ENCODE measurements at places on chromosomes 5 and 9.

DNA sequence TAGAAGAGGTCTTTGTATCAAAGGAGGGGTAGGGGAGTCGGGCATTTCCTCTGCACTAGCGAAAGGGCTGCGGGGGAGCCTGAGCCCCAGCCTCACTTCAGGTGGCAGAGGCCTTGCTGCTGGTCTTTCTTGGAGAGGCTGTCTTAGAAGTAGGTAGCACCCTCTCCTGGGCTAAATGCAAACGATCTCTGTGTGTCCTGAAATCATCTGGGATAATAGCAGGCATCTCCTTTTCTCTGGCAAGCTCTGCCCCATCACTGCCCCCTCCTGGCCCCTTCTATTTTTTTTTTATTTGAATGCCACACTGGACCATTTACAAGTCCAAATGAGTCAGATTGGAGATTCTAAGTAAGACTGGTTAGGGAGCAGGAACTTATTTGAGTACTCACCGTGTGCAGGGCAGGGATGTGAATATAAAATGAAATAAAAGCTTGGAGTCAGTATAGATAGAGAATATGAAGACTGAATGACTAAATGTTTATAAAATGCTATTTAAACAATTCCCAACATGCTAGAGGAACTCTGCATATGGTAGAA lies 137.1 kb downstream of the FGF1 start:
- peak; percentile 63 for DNase-seq

DNA sequence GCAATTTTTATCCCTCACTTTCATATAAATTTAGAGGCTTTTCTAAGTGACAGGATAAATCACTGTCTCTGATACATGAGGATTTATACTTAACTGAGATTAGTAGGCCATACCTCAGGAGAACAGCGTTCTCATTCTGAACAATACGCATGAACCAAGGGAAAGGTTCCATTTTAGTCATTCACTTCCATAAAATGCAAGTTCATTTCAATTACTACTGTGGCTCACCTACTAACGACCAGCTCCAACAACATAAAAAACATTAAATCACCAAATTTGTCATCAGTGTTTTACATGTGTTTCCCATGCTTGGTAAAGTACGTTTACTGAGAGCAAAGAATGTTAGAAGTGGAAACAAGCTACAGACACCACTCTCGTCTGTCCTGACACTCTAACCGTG lies 67.4 kb downstream of the EFNA5 start:
- DNase-seq, result no peak

DNA sequence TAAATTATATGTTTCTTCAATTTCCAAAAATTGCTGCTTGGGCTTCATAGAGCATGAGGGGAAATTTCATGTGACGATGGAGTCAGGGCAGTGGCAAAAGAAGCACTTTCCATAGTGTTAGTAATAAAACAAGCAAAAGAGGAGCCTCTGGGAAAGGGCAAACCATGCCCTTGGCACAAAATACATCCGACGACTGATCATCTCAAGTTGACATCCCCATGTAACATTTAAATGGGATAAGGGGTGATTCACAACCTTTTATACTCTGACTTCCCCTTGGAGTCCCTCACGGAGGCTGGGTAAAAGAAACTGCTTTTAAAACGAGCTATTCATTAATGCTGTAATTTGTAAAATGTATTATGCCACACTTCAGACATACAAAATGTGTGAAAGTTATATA lies 161.4 kb upstream of the DMRT1 start:
- DNase-seq, result no peak

GRCh38 chr9:36045610-36046009 lies 8.9 kb downstream of the RECK start:
- no peak for DNase-seq
